ENCODE measurements at places on chromosomes 3 and 15.

DNA sequence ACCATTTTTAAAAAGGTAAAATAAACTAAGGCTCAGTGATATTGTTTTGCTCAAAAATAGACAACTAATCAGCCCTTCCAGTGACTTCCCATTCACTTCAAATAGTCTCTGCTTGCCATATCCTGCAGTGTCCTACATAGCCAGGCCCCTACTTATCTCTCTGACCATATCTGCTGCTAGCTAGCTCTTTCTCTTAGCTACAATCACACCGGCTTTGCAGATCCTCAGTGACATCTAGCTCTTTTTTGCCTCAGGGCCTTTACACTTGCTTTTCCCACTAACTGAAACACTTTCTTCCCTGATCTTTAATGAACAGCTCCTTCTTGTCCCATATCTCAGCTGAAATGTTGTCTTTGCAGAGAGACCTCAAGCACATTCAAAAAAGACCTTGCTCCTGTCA is 161.3 kb downstream of the IL5RA start:
- DNase-seq, result no peak

DNA sequence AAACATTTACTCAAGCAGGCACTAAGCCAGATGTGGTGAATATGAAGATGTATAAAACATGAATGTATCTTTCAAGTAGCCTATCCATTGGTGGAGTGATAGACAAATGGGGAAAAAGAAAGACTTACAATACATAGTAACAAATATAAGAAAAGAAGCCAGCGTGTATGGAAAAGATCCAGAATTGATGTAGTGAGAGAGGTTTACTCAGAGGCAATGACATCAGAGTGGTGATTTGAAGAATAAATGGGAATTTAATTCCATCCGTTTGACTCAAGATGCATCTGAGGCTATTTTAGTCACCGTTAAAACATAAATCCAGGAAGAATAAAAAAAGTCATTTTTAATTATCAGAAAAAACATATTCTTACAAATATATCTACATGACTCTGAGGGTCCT is 162.6 kb downstream of the IL1RAP start:
- DNase-seq, result no peak

DNA sequence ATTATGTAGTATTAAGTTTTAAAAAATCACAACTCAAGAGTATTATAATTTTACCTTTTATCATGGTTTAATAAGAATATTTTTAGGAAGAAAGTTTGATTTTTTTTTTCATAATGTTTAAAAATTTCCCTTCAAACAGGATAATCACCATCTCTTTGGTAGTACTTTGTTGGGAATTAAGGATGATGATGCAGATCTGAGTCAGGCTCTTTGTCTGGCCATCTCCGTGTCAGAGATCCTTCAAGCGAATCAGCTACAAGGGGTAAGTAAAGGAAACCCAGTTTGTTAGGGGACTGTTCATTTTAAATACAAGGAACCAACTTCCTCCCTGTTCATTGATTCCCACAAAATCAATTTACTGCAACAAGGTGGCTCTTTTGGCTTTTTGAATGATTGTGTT is 36.8 kb upstream of the NIT2 start:
- DNase-seq, result no peak

- DNase-seq, result no peak
Observed at GRCh38 chr3:98525494-98525893, 2.8 kb upstream of the CLDND1 start.

- DNase-seq, result no peak
Observed at GRCh38 chr3:189809583-189809982, 178.4 kb downstream of the TP63 start.

- no peak for DNase-seq
Observed at GRCh38 chr3:58077596-58078285, 69.5 kb downstream of the FLNB start.

DNA sequence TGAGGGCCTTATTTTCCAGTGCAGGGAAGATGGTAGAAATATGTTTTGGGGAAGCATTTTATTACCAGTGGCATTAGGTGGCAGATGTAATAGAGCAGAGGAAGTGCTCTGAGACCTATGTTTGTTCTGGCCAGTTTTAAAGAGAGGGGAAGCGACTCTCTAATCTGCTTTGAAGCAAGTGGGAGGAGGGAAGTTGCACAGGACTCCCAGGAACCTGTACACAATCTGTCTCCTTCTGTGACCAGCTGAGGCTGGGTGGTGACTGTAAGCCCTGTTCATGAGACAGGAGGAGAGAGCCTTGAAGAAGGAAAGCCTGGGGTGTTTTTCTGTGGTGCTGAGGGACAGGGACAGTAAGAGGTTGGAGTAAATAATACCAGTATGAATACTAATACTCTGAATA is 60.5 kb downstream of the LPP start:
- no peak for DNase-seq

DNA sequence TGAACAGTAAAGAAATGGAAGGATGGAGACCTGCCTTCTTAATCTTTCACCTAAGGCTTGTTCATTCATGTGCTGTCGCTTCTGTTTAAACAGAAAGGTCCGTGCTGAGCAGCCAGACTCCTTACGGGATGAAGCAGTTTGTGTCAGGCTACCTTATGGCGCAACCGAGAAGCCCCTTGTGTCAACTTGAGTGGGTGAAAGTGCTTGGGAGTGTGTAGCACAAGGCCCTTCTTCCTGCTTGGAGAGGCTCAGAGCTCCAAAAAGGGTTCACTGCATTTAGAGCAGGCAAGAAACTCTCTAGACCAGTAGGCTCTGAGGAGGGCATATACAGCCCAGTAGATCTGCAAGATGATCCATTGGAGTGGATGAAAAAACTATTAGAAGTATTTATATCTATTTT is 16.0 kb downstream of the CAPN3 start:
- DNase-seq, result no peak

- no peak for DNase-seq
Observed at GRCh38 chr3:43817825-43818224, 127.1 kb downstream of the ABHD5 start.

DNA sequence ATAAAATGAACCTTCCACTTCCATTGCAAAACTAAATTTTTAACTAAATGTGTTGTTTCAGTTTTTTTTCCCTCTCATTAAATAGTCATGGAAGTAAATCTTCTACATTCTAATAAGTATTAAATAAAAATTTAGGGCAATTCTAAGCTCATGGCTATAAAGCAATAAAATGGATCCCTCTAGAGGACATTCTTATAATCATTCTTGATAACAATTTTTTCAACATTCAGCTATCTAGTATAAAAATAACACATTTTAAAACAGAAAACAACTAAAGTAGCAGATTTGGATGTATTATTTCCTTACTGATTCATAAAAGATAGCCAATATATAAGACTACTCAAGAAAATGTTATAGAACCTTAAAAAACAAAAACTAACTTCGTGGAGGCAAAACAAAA is 393.1 kb downstream of the PLOD2 start:
- no peak for DNase-seq

- DNase-seq, result no peak
Observed at GRCh38 chr3:16927485-16927884, 42.7 kb downstream of the PLCL2 start.

DNA sequence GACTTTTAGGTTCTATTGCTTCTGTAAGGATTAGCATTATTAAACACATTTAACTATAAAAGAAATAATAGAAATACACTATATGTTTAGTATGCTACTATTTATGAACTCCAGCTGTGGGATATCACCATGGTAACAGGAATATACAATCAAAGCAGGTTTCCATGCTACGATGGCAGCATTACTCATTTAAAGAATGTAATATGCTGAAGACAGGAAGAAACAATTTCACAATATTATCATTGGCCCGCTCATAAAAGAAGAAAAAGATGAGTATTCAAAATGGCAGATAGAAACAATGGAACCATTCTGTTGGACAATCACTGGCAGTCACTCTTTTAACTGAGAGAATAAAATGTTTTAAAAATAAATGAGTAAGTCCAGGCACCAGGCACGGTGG is 153.4 kb downstream of the CBLB start:
- no peak for DNase-seq

DNA sequence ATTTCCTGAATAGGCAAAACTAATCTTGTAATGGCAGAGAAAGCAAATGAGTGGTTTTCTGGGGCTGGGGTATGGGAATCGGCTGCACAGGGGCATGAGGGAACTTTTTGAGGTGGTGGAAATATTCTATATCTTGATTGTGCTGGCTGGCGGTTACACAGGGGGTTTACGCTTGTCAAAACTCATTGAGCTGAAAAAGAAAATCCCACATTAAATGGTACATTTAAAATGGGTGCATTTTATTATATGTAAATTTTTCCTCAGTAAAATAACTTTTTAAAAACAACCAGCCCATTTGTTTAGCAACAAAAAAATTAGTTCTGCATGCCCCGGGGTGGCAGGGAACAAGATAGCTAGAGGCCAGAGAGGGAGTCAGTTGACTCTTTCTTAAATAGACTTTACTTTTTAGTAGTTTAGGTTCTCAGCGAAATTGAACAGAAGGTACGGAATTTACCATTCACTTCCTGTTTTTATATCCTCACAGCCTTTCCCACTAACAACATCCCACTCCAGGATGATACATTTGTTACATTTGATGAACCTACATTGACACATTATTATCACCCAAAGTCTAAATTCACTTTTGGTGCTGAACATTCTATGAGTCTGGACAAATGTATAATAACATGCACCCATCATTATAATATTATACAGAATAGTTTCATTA is 41.2 kb upstream of the BCL2A1 start:
- DNase-seq, result no peak

DNA sequence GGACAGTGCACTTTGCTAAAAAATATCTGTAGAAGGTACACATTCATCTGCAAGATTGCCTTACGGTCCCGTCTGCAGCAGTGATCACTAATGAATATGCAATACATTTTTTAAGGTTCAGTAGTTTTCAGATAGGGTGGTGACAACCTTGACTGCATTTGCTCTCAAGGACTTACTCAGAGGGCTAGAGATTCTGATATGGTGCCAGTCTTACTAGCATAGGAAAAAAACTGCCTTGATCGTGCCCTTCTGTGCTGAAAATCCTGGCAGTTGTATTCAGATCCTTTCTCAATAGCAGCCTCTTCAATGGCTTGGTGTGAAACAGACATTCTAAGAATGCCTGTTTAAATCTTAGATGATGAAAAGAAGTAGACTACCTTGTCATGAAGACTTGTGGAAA is 411.9 kb upstream of the CCDC54 start:
- no peak for DNase-seq

- DNase-seq, result no peak
Observed at GRCh38 chr15:77067691-77068367, 3.1 kb downstream of the TSPAN3 start.

GRCh38 chr3:190970560-190970959 is 108.1 kb upstream of the GMNC start:
- no peak for DNase-seq

DNA sequence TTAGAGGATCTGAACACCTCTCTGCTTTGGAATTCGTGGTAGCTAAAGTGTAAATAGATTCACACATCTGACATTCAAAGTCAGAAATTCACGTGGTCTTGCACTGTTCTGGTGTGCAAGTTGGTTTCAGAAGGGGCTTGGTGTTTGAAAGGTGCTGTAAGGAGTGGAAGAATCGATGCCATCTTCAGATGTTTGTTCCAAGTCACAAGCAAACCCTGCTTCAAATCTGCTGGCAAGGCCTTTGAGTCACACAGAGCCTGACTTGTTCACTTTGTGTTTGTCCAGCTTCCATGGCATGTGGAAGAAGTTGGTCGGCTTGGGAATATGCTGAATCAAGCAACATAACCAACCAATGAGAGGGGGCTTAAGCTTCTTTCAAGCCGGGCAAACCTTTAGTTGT is 44.3 kb downstream of the SH3GL3 start:
- no peak for DNase-seq

DNA sequence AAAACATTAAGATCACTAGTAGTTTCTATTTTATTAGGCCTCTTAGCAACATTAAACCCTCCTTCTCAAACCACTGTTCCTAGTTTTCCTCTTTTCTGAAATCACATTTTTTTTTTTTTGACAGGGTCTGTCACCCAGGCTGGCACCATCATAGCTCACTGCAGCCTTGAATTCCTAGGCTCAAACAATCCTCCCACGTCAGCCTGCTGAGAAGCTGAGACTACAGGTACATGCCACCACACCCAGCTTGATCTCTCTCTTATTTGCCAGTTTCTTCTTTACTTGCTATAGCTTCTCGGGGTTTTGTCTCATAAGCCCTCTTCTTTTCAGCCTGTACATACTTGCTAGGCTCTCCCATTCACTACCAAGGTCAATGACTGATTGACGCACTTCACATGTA is 28.0 kb downstream of the SENP8 start:
- DNase-seq, result no peak

DNA sequence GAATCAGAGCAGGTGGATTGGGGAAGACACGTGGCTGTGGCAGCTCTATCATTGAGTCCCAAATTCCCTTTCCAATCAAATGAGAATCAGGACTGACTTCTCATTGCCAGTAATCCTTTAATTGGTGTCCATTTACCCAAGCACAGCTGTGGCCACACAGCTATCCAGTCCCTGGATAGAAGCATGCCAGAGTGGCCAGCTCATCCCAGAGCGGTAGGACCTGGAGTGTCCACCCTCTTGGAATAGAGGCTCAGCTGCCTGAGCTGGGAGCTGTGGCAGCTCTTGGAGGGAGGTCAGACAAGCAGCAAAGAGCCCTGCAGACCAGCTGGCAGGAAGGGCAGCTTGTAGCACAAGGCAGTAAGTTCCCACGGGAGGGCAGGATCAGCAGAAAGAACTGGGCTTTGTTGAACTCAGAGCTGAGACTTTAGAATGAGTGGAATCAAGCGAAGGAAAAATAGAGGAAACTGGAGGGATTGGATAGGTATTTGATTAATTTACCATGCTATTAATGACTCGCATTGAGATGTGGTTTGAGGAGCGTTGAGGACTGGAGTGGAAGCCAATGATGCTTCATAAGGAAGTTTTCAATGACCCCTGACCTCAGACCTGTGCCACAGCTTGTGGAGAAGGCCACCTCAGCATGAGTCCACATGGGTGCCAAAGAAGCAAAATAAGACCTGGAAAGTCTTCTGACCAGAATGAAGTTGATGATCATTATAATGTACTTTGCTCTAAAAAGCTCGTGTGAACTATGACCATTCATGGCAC is 6.9 kb upstream of the ALPK3 start:
- DNase-seq, result no peak

GRCh38 chr15:100999369-100999768 is 80.2 kb downstream of the LRRK1 start:
- no peak for DNase-seq

GRCh38 chr3:17014709-17015108 is 130.0 kb downstream of the PLCL2 start:
- DNase-seq, result no peak

- DNase-seq, result no peak
Observed at GRCh38 chr3:60954048-60954447, 297.2 kb downstream of the FHIT start.
